ENCODE measurements at places on chromosomes 2 and 18. TPM values are rescaled to one million over a fixed set of nuclear protein-coding genes. Genes with fewer than 3 reads are reported as not detected.

Gene ZNF396
- 0.92 TPM for total RNA-seq

Gene CXCR1
- total RNA-seq: not detected

GRCh38 chr2:160837416-160837815 is 322.8 kb upstream of the TANK start:
- H3K4me3 ChIP-seq: no peak overlapping the region
- H3K4me1 ChIP-seq: no peaks in the 10 kb centered on the region
- H3K27me3 ChIP-seq: peaks cover 5% of the 10 kb centered on the region
- no peaks in the 10 kb centered on the region for H3K36me3 ChIP-seq

Gene DSC2
- 0.14 TPM for total RNA-seq

GRCh38 chr18:30175621-30176225 is 866.8 kb downstream of the DSC3 start:
- H3K27me3 ChIP-seq: no peaks in the 10 kb centered on the region
- H3K4me1 ChIP-seq: no peaks in the 10 kb centered on the region
- no peaks in the 10 kb centered on the region for H3K36me3 ChIP-seq
- no peak for DNase-seq
- H3K4me3 ChIP-seq: no peak overlapping the region

Gene MOCOS
- total RNA-seq: 0.16 TPM

Gene ALK
- not detected for total RNA-seq

DNA sequence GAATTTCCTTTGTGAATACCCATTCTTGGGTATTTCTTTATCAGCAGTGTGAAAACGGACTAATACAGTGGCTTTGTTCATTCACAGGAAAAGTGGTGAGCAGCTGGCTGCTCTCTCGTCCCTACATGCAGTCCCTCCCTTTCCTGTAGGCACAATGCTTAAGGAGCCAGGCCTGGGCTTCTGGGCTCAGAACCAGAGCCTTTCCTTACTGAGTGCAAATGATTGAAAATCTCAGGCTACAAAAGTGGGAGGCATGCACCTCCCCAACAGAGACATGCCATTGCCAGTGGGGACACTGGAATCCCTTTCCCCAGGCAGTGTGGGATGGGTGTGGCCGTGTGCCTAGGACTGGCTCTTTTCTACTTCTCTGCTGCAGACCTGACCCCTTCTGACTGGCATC is 61.3 kb downstream of the MCFD2 start:
- H3K4me3 ChIP-seq: no peak overlapping the region
- no peak overlapping the region for H3K27ac ChIP-seq
- H3K4me1 ChIP-seq: no peaks in the 10 kb centered on the region
- no peaks in the 10 kb centered on the region for H3K36me3 ChIP-seq
- H3K27me3 ChIP-seq: no peaks in the 10 kb centered on the region

GRCh38 chr2:207897541-207898353 is 127.6 kb downstream of the PLEKHM3 start:
- no peaks in the 10 kb centered on the region for H3K27me3 ChIP-seq
- no peaks in the 10 kb centered on the region for H3K4me1 ChIP-seq
- no peak for DNase-seq
- H3K4me3 ChIP-seq: no peak overlapping the region
- no peaks in the 10 kb centered on the region for H3K36me3 ChIP-seq
- no peak overlapping the region for H3K27ac ChIP-seq

DNA sequence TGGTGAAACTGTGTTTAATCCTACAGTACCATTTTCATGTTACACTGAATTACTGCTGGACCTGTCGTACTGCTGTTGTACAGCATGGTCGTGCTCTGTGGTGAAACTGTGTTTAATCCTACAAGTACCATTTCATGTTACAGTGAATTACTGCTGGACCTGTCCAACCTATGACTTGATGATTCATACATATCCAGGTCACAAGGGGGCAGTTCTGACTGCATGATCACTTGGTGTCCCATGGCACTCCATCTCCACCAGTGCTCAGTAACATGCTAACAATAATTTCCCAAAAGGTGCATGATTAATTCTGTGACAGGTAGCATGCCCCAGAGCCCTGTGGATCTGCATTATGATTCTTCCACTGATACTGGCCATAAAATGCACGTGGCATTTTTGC is 101.6 kb downstream of the ADCYAP1 start:
- no peak for DNase-seq
- no peak overlapping the region for H3K4me3 ChIP-seq
- H3K27ac ChIP-seq: no peak overlapping the region
- peaks cover 4% of the 10 kb centered on the region for H3K27me3 ChIP-seq

Gene MSTN
- not detected for total RNA-seq

Gene CRYGC
- total RNA-seq: not detected
